ENCODE measurements at places on chromosomes 3 and 15.
A peak's percentile ranks its signal among the peaks of the same experiment; 100 is the strongest.

- DNase-seq, result peak; percentile 75
These were observed 229.8 kb downstream of the TBL1XR1 start for GRCh38 chr3:176967522-176967921.

- peak; percentile 51 for DNase-seq
These were observed 414.1 kb upstream of the CBLB start for GRCh38 chr3:106282943-106283342.

- DNase-seq, result no peak
These were observed 333.0 kb upstream of the SATB1 start for GRCh38 chr3:18758047-18758704.

DNA sequence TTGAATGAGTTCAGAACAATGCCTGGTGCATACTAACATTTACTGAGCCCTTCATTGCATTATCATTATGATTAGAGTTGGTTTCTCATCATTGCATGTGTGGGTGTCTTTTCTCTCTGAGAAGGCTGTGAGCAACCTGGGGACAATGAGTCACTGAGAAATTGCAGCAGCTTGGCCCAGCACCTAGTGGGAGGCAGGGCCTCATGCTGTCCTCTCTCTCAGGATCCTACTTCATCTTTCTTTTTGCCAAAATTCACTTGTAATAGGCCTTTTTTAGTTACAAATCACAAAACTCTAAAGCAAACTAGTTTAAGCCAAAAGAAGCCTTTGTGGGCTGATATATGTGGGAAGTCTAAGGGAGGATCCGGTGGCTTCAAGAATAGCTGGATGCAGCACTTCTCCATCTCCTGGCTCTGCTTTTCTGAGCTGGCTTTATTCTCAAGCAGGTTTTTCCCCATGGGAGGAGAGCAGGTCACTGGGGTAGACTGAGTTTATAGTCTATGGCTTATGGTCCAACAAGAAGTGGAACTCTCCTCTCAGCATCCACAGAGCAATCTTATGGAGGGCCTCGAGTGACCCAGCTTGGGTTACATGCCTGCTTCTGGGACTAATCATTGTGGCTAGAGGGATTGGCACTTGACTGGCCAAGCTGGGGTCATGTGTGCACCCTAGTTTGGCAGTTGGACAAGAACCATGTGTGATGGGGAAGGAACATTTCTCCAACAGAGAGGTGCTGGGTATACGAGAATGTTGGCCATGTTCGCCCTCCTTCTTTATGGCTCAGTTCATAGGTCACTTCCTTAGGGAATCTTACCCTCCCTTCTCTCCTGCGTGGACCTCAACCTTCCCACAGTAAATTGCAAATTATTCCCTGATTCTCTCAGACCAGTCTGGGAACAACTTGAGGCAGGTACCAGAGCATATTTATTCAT, 8.7 kb upstream of the CAMK1 start:
- DNase-seq, result peak; percentile 68

- DNase-seq, result no peak
These were observed 16.5 kb upstream of the FAM3D start for GRCh38 chr3:58683001-58683458.

DNA sequence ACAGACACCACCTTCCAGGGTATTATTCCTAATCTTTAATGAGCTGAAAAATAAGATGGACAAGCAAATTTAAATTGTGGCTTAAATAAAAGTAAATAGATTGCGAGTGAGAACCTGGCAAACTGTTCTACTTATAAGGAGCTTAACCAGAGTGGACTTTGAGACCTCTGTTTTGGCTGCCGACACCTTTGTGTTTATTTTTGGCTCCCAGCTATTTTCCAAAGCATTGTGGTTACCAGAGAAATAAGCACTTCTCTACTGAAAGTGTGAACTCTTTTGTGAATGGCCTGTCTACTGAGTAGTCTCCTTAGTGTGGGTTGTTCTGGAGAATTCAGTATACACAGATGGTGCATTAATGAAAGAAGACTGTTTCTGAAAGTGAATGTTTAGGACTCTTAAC, 109.4 kb downstream of the ATP8B4 start:
- DNase-seq, result no peak

GRCh38 chr3:193704431-193704830, 111.4 kb downstream of the OPA1 start:
- no peak for DNase-seq

DNA sequence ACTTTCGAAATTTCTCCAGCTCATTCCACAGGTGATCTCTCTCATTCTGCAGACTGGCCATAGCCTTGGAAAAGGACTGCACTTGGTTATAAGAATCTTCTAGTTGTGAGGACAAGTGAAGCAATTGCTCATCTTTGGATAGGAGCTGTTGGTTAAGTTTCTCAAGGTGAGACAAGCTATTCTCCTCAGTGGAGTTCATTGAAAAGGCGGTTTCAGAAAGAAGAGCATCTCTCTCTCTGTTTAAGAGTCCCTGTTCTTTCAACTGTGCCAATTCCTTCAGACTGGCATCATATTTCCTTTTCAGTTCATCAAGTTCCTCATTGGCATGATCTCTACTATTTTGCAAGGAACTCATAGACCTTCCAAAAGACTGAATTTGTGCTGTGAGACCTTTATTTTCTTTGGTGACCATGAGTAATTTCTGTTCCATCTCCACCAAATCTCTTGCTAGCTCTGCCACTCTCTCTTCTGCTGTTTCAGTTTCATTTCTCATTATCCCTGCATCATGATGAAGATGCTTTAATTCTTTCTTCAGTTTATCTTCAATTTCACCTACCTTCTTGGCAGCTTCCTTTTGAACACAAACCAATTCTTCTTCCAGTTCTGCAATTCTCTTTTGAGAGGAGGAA, 30.2 kb upstream of the HCLS1 start:
- no peak for DNase-seq

GRCh38 chr15:65953622-65954021, 84.3 kb downstream of the RAB11A start:
- DNase-seq, result no peak

GRCh38 chr15:25175033-25175788, 220.4 kb downstream of the SNRPN start:
- no peak for DNase-seq

DNA sequence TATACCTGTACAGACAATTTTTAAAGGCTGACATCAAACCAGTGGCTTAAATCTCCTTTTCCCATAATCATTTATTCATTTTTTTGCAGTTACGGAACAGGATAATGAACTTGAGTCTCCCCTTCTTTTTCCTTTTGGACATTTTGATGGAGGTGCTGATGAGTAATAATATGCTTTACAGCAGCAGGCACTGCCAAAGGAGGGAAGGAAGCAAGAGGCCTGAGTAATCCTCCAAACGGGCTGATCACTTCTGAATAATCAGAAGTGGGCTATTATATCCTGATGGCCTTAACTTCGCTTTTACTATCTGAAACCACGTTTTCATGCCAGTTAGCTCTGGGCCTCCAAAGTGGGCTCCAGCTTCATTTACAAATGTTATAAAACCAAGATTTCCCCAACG, 527.2 kb downstream of the FOXP1 start:
- peak; percentile 81 for DNase-seq

GRCh38 chr15:101178479-101178878, 73.4 kb downstream of the CHSY1 start:
- no peak for DNase-seq

GRCh38 chr15:99177679-99178078, 71.7 kb downstream of the TTC23 start:
- no peak for DNase-seq

DNA sequence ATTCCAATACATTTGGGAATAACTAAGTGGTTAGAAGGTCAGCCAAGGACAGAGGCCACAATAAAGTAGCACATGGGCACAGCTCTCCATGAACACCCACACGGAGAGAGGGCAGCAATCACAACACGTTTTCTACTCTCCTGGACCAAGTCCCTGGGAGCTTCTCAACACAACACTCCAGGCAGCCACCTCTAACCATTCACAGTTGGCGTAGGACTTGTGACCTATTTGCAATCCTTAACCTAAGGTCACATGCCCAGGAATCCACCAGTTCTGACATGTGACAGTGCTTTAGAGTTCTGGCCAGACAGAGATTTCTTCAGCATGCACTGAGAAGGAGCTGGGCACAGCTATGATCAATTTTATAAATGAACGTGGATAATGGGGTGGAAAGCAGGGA, 280.8 kb downstream of the SHQ1 start:
- DNase-seq, result no peak

- DNase-seq, result peak; percentile 39
These were observed 23.4 kb downstream of the SACM1L start for GRCh38 chr3:45712434-45713110.

- DNase-seq, result peak; percentile 19
These were observed 28.3 kb upstream of the CRYBG3 start for GRCh38 chr3:97793420-97794019.

GRCh38 chr15:74201710-74202420, 722 bp downstream of the STRA6 start:
- peak; percentile 62 for DNase-seq

DNA sequence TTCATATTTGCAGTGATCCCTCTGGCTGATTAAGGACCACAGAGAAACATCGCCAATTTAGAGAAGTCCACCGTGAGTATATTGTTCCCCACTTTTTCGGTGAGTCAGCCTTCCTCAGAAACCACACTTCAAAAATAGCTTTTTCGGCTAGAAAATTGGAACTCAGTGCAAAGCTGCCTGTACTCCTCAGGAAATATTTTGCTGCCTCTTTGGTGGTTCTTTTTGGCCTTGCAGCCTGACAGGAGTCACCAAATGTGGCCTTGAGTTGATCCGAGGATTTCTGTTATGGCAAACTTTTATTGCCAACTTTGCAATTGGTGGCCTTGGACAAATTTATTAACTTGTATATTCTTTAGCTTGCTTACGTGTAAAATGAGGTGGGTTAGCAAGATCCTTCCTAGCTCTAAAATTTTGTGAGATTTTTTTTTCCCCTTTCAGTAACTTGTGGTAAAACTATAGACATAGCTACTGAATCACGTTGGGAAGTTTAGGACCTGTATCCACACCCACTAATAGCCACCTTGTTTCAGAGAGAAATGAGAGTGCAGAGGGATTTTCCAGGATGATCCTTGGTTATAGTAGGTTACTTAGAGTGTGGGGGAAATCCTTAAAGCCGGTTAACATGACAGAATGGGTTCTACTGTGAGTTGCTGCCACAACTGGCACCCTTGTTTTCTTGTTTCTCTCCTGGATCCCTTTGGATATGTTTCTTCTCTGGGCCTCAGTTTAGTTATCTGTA, 9.9 kb downstream of the ARL6IP5 start:
- DNase-seq, result peak; percentile 81

- DNase-seq, result peak; percentile 48
These were observed 142.5 kb upstream of the MBNL1 start for GRCh38 chr3:152126260-152126659.

DNA sequence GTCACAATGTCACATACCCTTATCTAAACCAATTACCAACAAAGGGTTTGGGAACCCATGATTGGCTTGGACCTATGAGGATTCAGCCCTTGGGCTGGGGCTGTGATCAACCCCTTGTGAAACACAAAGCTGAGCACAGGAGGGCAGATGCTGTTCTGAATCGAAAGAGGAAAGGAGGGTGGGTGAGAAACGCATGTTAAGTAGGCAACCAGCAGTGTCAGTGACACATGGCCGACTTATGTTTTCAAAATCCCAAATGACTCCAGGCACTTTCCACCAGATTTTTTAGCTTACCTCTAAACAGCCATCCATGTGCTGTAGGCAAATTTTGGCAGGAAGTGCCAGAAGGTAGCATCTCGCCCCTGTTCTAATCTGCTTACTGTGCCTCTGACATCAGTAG, 34.1 kb upstream of the KLHL25 start:
- no peak for DNase-seq

DNA sequence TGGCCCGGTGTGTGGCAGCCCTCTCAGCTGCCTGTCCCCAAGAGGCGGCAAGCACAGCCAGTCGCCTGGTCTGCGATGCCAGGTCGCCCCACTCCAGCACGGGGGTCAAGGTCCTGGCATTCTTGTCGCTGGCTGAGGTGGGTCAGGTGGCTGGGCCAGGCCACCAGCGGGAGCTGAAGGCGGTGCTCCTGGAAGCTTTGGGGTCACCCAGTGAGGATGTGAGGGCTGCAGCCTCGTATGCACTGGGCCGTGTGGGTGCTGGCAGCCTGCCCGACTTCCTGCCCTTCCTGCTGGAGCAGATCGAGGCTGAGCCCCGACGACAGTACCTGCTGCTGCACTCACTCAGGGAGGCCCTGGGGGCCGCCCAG, 20.8 kb downstream of the CAND2 start:
- no peak for DNase-seq

DNA sequence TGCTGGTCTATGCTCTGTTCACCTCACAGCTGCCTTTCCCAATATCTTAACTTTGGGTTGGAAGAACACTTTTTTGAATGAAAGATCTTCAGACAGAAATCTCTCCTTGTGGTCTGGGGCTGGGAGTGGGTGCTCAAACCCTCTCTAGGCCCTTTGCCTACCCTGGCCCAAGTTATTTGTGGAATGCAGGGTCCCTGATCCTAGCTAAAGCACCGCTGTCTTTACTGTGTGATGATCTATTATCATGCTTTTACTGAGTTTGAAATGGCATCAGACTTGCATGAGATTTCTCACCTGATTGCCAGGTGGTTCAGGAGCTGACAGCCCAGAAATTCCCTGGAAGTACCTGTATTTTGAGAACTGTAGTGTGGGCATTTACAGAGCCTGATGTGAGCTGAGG, 412.7 kb upstream of the ONECUT1 start:
- DNase-seq, result no peak

DNA sequence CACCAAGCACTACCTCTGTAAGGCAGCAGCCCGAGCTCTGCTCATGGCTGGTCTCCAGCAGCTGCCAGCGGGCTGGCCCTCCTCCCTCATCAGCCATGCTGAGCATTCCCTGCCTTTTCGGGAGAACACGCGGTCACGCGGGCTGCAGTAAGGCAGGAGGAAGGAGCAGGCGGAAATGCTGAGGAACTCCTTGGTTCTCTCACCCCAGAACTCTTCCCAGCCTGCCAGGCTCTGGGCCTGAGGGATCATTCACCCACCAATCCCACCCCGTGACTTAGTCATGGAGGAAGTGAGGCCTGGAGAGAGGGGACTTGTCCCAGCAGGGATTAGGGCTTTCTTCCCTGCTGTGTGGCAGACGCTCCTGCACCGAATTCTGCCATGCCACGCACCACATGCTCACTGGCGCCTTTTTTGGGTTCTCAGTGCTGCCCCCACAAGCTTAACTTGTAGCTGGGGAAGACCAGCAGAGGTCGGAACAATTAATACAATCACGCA, 42.9 kb upstream of the RPL32 start:
- peak; percentile 27 for DNase-seq

DNA sequence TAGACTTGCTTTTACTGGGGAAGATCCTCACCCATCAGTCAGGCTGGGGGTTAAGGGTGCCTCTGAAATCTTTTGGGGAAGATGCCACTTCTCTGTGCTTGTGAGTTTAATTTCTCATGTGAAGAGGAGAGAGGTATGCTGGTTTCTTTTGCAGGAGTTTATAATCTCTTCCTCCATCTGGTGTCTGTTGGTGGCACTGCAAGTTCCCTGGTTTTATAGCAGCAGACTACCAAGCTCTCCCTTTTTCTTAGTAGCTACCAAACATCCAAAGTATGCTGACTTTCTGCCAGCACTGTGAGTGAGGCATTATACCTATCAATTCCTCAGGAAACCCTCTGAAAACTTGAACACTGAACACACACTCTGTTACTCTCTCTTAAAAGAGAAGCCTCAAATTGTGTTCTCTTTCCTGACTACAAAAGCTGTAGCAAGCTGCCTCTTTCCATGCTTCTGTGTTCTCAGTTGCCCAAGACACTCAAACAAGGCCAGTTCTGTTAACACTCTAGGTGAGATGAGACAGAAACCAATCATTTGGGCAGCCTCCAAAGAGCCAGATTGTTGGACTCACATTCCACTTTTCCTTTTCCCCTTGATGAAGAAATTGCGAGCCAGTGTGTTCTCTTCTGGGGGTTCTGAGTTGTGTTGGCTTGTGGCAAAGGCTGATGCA, 299.5 kb downstream of the GAP43 start:
- peak; percentile 54 for DNase-seq
